RPMI7951 (cell line): ENCODE measurements at places on chromosomes 2 and 18.
A peak's percentile ranks its signal among the peaks of the same experiment; 100 is the strongest.

GRCh38 chr2:19408592-19408991 is 50.2 kb upstream of the OSR1 start:
- peak; percentile 66 for DNase-seq

GRCh38 chr2:171412571-171413175 is 21.1 kb downstream of the METTL8 start:
- no peak for DNase-seq

DNA sequence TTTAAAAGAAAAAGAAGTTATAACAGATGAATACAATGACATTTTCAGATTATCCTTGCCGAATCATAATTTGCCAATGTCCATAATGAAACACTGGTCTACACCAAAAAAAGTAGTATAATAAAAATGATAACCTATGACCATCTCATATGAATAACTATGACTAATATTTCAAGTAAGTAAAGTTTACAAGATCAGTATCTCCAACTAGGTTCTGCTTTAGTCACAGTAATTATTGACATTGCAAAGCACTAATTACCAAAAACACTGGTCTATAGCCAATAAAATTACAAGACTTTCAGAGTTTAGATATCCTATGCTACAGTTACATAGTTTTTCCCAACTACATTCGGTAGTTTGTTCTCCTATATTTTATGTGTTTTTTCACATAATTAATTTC is 136.7 kb downstream of the MEMO1 start:
- DNase-seq, result no peak

GRCh38 chr2:100412881-100413321 is 4.6 kb downstream of the CHST10 start:
- DNase-seq, result no peak

GRCh38 chr2:50720697-50721315 is 311.1 kb downstream of the NRXN1 start:
- DNase-seq, result no peak

GRCh38 chr18:3060667-3061580 is 48.0 kb upstream of the LPIN2 start:
- no peak for DNase-seq

GRCh38 chr18:6730416-6731221 is 1.1 kb downstream of the ARHGAP28 start:
- no peak for DNase-seq

- DNase-seq, result no peak
Observed at GRCh38 chr18:35059280-35059927, 18.2 kb downstream of the MAPRE2 start.

DNA sequence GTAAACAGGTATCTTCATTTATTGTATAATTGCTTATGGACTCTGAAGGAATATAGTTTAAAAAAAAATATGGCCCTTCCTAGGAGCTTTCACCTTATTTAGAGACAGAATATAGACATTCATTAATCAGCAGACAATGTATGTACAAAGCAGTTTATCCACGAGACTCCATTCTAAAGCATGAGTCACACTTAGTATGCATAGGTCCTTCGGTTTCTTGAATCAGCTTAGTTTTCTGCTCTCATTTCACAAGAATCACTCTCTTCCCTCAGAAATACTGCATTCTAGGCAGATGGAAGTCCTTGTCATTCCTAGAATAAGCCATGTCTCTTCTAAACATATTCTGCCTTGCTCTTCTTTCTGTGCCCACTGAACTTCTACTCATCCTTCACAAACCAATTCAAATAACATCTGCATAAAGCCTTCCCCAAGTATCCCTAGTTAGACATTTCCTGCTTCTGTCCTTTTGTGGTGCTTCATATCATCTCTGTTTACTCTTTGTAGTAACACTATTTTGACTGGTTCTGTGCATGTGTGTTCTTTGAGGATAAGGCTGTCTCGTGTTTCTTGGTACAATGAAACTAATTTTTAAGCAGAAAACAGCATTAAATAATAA is 84.5 kb downstream of the PTRHD1 start:
- DNase-seq, result no peak

- peak; percentile 11 for DNase-seq
Observed at GRCh38 chr2:176291809-176292283, 22.6 kb downstream of the MTX2 start.

DNA sequence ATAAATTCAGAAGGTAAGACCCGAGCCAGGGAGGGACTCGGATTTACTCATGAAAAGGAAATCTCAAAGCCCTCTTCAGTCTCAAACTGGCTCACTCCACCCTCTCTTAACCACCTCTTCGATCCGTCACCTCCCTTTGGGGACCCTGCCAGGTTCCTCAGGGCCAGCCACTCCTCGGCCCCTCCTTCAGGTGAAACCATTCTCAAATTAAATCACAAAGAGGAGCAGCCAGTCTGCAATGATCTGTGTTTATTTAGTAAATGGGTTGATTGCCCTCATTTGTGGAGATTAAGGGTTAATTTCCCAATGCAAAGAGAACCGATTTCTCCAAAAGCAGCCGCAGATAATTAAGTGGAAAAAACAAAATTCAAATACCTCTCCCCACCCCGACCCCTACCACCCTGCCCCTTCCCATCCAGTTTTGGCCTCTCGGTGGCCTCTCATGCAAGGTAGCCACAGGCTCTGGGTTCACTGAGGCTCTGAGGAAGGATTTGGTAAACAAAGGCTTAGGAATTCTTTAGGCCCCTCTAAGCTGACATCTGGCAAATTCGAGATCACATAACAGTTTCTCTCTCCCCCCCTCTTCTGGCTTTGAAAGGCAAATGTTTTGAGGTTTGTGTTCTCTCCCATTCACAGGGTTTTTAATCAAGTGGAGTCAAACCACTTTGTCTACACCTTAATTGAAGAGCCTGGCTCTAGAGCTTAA is 10.3 kb upstream of the FZD7 start:
- no peak for DNase-seq

DNA sequence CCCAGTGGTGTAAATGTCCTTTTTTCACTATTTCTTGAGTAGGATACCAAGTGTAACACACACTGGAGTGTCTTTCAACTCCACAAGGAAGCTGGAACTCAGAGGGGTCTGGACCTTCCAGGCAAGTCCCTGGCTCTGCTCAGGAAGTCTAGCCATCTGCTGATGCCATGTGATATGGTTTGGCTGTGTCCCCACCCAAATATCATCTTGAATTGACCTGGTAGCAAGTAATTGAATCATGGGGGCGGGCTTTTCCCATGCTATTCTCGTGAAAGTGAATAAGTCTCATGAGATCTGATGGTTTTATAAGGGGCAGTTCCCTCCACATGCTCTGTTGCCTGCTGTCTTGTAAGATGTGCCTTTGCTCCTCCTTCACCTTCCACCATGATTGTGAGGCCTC is 99.4 kb upstream of the CDC42EP3 start:
- DNase-seq, result peak; percentile 52

DNA sequence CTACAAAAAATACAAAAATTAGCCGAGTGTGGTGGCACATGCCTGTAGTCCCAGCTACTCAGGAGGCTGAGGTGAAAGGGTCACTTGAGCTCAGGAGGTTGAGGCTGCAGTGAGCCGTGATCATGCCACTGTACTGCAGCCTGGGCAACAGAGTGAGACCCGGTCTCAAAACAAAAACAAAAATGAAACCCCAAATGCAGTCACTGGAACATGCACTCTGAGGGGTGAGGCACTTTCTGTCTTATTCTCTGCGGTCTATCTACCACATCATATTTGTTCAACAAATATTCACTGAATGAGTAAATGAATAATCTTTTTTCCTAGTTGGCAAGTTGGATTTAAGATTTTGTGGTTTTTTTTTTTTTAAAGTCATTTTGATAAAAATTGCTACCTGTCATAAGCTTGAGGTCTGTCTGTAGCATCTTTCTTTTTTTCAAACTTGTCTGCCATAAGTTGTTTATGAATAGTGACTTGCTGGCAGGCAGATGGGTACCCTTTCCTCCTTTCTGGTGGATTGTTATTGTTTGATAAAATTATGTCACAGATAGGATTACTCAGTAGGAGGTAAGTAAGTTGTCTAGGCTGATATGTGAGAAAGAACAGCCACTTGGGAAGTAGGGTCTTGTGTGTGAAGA is 11.8 kb downstream of the CHRNA1 start:
- DNase-seq, result no peak

DNA sequence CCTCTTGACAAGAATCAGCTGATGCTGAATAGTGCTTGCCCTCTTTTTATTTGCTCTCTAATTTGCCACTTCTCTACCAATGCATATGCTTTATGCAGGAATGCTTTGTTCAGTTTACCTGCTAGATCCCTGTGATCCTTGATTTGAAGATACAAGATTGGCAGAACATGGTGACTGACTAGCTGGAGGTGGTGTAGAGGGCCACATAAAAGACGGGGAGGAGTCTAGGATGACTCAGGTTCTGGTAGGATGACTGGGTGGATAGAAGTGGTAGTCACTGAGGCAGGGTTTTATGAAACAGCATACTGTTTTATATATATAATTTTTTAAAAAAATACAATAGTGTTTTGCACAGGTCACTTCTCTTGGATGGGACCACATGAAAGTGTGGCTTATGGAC is 6.3 kb upstream of the ADGRF3 start:
- peak; percentile 53 for DNase-seq

DNA sequence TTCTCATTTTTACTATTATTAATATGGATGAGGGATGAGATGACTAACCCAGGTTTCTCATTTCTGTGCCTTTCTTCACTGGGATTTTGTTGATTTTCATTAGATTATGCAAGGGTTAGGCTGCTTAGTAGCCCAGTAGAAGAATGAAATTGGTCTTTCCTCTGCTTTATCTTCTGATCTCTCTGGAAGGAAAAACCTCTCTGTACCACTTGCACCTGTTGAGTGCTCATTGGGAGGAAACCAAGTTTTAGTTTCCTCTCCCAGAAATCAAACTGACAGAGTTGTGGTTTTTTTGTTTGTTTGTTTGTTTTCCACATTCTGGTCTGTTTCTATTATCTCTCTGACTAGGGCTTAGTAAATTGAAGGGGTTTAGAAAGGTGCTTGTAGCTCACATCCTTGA is 60.8 kb downstream of the KIAA1328 start:
- DNase-seq, result no peak

- peak; percentile 86 for DNase-seq
Observed at GRCh38 chr2:101520246-101520645, 45.3 kb upstream of the RFX8 start.

DNA sequence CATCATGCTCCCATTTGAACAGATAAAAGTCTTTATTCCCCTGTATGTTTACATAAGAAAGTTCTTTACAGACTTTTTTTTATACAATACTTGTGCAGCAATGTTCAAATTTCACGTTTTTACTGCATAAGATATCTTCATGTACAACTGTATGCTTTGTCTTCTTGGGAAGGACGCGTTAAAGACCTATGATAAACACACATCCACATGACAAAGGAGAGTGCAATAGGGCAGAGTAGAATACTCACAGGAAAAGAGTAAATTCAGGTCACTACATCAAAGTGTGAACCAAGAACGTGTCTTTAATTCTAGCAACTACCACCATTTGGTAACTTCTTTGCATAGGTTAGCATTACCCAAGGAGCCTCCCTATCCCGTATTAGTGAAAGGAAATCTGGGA is 33.7 kb upstream of the NFU1 start:
- DNase-seq, result no peak

GRCh38 chr2:174748948-174749347 is 15.3 kb downstream of the CHRNA1 start:
- DNase-seq, result peak; percentile 59

DNA sequence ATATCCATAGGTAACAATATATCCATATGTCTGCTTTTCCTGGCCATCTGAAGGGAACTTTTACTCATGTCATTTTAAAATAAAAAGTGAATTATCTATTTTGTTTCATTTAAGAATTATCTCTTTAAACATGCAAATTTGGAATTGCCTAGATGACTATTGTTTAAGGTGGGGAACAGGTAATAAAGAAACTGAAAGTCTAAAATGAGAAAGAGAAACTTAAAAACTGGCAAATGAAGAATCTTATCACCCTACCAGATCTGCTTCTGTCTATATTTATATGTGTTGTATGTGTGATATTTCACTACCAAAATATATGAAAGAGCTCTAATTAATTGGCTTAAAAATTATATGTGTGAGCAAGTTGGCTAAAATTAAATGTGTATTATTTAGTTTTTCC is 243.2 kb upstream of the KCNH7 start:
- no peak for DNase-seq

GRCh38 chr2:12817870-12818269 is 101.1 kb downstream of the TRIB2 start:
- no peak for DNase-seq

- no peak for DNase-seq
Observed at GRCh38 chr2:31675485-31675901, 94.8 kb upstream of the SRD5A2 start.

DNA sequence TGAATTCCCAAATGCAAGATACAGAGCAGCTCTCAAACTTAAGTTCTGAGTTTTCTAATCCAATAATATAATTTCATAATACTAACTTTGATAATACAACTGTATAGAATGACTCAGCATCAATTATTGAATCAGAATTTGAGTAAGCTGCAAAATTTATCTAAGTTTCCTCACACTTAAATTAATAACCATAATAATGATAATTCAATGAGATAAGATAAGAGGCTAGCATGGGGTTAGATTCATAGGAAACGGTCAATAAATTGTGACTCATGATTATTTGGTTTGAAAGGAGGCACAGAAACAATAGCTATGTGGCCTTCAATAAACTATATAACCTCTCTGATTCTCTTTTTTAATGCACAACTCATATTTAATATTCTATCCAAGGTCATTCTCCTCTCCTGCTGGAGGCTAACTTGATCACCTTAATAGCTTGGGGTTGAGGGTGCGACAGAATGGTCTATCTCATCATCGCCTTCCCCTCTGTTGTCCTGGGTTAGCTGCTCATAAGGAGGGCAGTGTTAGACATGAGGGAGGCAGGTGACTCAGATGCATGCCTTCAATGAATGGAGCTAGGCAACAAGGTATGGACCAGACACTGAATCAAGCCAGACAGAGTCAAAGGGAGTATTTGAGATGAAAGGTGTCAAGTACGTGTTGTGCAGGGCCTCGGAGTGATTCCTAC is 36.2 kb upstream of the BMP10 start:
- no peak for DNase-seq

- DNase-seq, result no peak
Observed at GRCh38 chr2:134468776-134469175, 214.9 kb downstream of the MGAT5 start.

GRCh38 chr2:39228413-39229209 is 15.2 kb downstream of the CDKL4 start:
- no peak for DNase-seq

DNA sequence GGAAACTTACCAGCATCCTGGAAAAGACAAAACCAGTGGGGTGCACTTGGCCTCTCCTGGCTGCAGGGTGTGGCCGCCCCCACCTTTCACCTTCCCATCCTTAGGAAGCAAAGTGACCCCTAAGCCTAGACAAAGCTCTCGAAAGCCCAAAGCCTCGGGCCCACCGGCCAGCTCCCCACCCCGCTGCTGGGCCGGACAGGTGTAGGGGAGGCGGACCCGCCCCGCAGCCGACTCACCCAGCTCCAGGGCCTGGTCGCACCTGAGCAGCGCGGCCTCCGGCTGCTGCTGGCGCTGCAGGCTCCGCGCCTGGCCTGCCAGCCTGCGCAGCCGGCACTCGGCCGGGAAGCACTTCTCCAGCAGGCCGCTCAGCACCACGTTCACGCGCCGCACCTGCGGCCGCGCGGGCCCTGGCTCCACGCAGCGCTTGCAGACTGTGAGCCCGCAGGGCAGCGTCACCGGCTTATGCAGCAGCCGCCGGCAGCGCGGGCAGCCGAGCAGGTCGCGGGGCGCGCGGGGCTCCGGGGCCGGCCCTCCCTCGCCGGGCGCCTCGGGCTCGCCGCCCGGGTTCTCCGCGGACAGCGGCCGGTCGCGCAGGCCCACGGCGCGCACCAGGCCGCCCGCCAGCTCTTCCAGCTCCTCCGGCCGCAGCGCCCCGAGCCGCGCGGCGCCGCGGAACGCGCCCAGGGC is 979 bp downstream of the LONRF2 start:
- peak; percentile 14 for DNase-seq

- DNase-seq, result no peak
Observed at GRCh38 chr2:157337978-157338377, 12.4 kb upstream of the ERMN start.

GRCh38 chr2:149161481-149162225 is 123.2 kb downstream of the LYPD6B start:
- peak; percentile 49 for DNase-seq
